A549 treated with AZD2906 at 1 μM for 4 hours (cell line): ENCODE measurements at places on chromosomes 4 and X. TPM values are rescaled to one million over a fixed set of nuclear protein-coding genes. Genes with fewer than 3 reads are reported as not detected.

MAP9 gene
- total RNA-seq: 4.1 to 4.8 TPM (median 4.6 TPM) in 5 replicates

REELD1 gene
- total RNA-seq: not detected in 5 replicates

FAM149A gene
- 1.2 to 1.8 TPM (median 1.4 TPM) in 5 replicates for total RNA-seq

UGT2B10 gene
- 0.03 to 0.06 TPM in 2 of 5 replicates, not detected in the others for total RNA-seq

P2RY4 gene
- 0.05 TPM in 1 of 5 replicates, not detected in the others for total RNA-seq

COX7B2 gene
- total RNA-seq: not detected in 5 replicates

PRDM8 gene
- 0.13 to 0.38 TPM (median 0.27 TPM) in 5 replicates for total RNA-seq

SASH3 gene
- not detected in 5 replicates for total RNA-seq

PTCHD1 gene
- not detected in 5 replicates for total RNA-seq
